HCT116 (cell line): ENCODE measurements at places on chromosomes 3 and 15. TPM values are rescaled to one million over a fixed set of nuclear protein-coding genes. Genes with fewer than 3 reads are reported as not detected.
A peak's percentile ranks its signal among the peaks of the same experiment; 100 is the strongest.

DNA sequence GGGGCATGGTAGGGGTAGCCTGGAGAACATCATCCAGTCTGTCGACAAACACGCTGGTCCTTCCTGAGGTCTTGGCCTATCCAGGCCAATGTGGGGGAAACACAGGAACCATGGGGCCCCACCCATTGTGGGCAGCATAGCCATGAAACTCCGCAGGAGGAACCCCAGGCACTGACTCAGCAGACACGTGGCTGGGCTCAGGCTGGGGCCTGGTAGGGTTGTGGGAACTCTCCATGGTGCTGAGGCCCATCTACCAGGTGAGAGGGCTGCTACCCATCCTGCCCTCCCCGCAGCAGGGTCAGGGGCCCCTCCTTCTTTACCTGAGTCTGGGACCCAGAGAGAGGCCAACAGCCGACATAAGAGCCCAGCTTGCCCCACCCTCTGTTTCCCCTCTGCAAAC lies 22.6 kb upstream of the CACNA2D2 start:
- no peaks in the 10 kb centered on the region for H3K36me3 ChIP-seq
- peak; percentile 22 for DNase-seq
- H3K4me1 ChIP-seq, result no peaks in the 10 kb centered on the region
- H3K4me3 ChIP-seq, result no peak overlapping the region

LRRC49 gene
- 7.4 TPM for total RNA-seq

FBXL22 gene
- 0.49 TPM for total RNA-seq

- H3K4me1 ChIP-seq, result peaks cover 19% of the 10 kb centered on the region
- H3K27ac ChIP-seq, result no peak overlapping the region
- H3K4me3 ChIP-seq, result no peak overlapping the region
- no peaks in the 10 kb centered on the region; the same call in 1 of the 2 replicates for H3K27me3 ChIP-seq
- no peaks in the 10 kb centered on the region for H3K36me3 ChIP-seq
- no peak for DNase-seq
These were observed 178.0 kb downstream of the TPRG1 start for GRCh38 chr3:189349772-189350171.

CD86 gene
- not detected for total RNA-seq

DNA sequence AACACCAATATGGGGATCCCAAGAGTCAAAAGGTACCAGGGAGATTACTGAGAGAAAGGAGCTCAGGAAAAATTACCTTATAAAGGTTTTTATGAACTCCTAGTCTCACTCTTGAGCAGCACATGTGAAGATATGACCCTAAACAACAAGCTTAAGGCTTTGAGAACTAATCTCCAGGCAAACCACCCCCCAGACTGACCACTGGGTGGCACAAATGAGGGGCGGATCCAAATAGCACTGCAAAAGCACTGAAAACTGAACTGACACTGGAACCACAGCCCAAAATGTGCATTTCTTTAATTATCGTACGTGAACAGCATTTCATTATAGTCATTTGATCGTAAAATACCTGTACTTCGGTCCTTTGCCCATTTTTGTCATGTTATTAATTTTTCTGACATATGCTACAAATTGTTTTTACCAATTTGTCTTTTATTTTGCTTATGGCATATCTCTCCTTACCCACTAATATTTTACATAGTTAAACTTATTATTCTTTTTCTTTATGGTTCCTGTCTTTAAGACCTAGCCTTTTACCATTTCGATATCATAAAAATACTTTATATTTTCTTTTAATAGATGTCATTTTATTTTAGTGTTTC lies 31.5 kb upstream of the TFDP2 start:
- H3K27me3 ChIP-seq, result no peaks in the 10 kb centered on the region
- no peaks in the 10 kb centered on the region for H3K4me1 ChIP-seq
- H3K36me3 ChIP-seq, result peaks cover 11% of the 10 kb centered on the region; the same call in 1 of the 2 replicates

- no peak for DNase-seq
- H3K36me3 ChIP-seq, result no peaks in the 10 kb centered on the region
- no peak overlapping the region for H3K27ac ChIP-seq
- H3K4me3 ChIP-seq, result no peak overlapping the region
- H3K27me3 ChIP-seq, result no peaks in the 10 kb centered on the region
These were observed 158.6 kb downstream of the UACA start for GRCh38 chr15:70604666-70605315.

DNA sequence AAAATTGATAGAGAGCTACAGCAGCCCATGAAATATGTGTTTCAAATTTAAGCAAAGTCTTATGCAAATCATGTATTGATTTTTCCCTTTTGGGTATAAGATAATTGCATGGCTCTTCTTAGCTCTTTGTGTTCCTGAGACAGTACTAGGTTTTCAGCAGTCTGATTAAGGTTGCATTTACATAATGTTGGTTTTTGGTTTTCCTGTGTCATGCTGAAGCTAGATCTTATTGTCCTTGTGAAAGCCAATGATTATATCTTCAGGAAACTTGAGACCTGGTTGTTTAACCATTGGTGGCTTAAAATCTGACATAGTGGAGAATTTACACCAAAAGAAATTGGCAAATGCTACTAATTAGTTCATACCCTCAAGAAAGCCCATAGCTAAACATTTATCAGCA lies 392.6 kb downstream of the ZPLD1 start:
- no peak for DNase-seq
- no peaks in the 10 kb centered on the region for H3K36me3 ChIP-seq
- H3K4me3 ChIP-seq, result no peak overlapping the region
- no peaks in the 10 kb centered on the region for H3K27me3 ChIP-seq
- H3K4me1 ChIP-seq, result no peaks in the 10 kb centered on the region

UCN2 gene
- 1.5 TPM for total RNA-seq
